Sigmoid colon (tissue), 7 donors: ENCODE measurements at places on chromosomes 1 and 21. TPM values are rescaled to one million over a fixed set of nuclear protein-coding genes. Genes with fewer than 3 reads are reported as not detected.

DNA sequence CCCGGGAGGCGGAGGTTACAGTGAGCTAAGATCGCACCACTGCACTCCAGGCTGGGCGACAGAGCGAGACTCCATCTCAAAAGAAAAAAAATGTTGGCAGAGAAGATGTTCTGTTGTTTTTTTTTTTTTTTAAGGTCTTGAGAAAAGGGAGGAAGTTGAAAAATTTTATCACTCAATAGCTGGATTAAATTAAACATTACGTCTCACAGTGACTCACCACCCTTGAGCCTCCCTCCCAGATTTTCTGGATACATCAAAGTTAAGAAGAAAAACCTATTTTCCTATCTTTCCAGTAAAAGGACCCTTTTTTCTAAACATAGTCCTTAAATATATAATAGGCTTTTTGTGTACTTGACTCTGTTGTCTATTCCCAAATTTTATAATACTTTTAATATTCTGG, 35.5 kb downstream of the IFNAR1 start:
- no peak overlapping the region for H3K4me3 ChIP-seq
- peak overlapping the region; percentile 55 for H3K27ac ChIP-seq
- H3K27me3 ChIP-seq = no peaks in the 10 kb centered on the region
- no peaks in the 10 kb centered on the region for H3K36me3 ChIP-seq
- DNase-seq = no peak
- peaks cover 14% of the 10 kb centered on the region for H3K4me1 ChIP-seq

- no peaks in the 10 kb centered on the region for H3K36me3 ChIP-seq
- no peak overlapping the region for H3K4me3 ChIP-seq
- DNase-seq = no peak
- H3K4me1 ChIP-seq = no peaks in the 10 kb centered on the region
Observed at GRCh38 chr1:83818916-83819315, 180.0 kb downstream of the TTLL7 start.

DNA sequence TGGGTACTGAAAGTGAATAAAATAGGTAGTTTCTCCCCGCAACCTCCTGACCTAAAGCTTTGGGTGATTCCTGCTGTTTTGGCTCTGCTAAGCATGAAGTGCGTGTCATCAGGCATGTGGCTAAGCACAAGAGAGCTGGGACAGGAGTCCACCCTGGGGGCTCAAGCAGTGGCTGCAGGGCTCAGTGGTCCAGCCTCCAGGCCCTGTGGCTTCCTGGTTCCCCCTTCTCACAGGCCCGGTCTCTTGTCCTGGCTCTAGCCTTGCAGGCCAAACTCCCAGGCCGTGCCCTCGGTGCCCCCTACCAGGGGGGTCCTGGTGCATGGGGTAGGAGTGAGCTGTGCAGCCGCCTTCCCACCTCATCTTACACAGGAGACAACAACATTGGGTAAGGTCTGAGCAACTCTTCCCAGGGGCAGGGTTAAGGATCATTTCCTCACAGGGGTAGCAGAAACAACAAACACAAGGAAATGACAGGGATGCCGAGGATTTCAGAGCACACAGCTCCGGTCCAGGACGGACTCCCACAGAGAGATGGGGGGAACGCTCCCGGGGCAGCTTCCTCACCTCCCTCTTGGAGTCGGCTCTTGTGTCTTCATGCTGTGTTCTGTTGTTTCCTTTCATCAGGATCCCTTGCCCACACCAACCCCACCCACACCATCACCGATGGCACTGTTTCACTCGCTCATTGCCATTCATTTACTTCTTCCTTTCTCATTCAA, 19.8 kb upstream of the SLC2A1 start:
- no peak overlapping the region for H3K27ac ChIP-seq
- no peaks in the 10 kb centered on the region for H3K36me3 ChIP-seq
- H3K4me3 ChIP-seq = no peak overlapping the region
- DNase-seq = no peak
- H3K4me1 ChIP-seq = no peaks in the 10 kb centered on the region
- no peaks in the 10 kb centered on the region for H3K27me3 ChIP-seq

GRCh38 chr1:33082575-33083108, 1.7 kb downstream of the AZIN2 start:
- no peaks in the 10 kb centered on the region for H3K36me3 ChIP-seq
- peaks cover 18% of the 10 kb centered on the region for H3K4me1 ChIP-seq
- no peak for DNase-seq
- H3K27me3 ChIP-seq = no peaks in the 10 kb centered on the region

DNA sequence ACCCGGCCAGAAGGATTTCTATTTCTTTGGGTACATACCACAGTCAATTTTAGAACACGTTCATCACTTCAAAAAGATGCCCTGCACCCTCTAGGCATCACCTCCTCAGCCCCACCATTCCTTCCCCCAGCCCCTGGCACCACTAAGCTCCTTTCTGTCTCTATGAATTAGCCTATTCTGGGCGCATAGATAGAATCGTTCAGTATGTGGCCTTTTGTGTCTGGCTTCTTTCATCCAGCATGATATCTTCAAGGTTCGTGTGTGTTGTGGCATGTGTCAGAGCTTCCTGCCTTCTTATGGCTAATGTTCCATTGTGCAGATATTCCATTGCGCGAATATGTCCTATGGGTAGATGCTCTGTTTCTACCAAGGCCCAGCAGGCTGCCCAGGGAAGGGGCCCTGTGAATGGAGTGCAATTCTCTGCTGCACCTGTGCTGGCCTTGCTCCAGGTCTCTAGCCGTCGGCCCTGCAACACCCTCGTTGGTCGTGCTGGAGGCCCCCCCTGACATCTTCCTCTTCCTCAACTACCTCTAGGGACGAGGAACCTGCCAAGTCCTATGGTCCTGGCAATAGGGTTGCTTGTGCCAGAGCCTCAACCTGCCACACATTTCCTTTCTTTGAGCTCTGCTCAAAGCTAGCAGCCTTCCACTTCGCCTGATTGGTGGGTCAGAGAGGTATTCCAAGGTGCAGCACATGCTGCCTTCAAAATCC, 113.5 kb downstream of the RIPK4 start:
- H3K4me1 ChIP-seq = peaks cover 4% of the 10 kb centered on the region
- H3K36me3 ChIP-seq = no peaks in the 10 kb centered on the region
- no peak for DNase-seq
- H3K27ac ChIP-seq = no peak overlapping the region

GRCh38 chr1:234879147-234880080, 249.2 kb downstream of the TOMM20 start:
- peak; percentile 50 for DNase-seq
- no peaks in the 10 kb centered on the region for H3K27me3 ChIP-seq
- no peaks in the 10 kb centered on the region for H3K36me3 ChIP-seq
- H3K27ac ChIP-seq = peak overlapping the region; percentile 42
- H3K4me1 ChIP-seq = peaks cover 8% of the 10 kb centered on the region

GRCh38 chr1:3053366-3053980, 15.5 kb upstream of the PRDM16 start:
- no peaks in the 10 kb centered on the region for H3K4me1 ChIP-seq
- no peaks in the 10 kb centered on the region for H3K36me3 ChIP-seq
- no peak overlapping the region for H3K4me3 ChIP-seq
- peak; percentile 46 for DNase-seq
- peaks cover 4% of the 10 kb centered on the region for H3K27me3 ChIP-seq

GRCh38 chr1:201916649-201917249, 28.1 kb downstream of the SHISA4 start:
- no peaks in the 10 kb centered on the region for H3K27me3 ChIP-seq
- H3K4me1 ChIP-seq = no peaks in the 10 kb centered on the region
- DNase-seq = peak; percentile 95

DNA sequence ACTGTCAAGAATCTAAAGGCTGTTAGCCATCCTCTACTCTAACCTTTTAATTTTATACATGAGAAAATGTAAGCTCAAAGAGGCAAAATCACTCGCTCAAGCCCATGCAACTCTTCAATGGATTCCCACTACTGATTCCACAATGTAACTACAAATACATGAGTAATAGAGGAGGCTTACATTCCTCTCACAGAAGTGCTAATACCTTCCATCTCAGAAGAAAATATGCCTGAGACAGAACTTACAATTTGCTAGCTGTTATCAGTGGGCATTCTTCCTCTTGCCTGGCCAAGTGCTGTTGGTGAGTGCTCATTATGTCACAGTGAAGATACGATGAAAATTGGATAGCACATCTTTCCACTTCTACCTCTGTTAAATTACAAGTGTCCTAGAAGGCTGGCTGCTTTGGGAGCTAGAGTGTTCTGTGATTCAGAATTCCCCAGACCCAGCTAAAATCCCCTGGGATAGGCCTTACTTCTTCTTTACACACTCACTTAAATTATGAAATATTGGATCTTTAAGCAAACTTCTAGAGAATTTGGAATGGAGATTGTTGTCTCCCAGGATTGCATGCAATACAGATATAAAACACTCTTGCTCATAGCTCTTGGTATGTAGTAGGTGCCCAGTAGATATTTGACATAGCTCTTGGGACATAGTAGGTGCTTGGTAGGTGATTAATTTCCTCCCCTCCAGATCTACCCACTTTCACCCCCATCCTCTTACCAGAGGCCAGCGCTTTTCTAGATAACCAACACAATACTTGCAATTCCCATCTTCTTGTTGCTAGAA, 24.1 kb downstream of the BCL9 start:
- H3K4me3 ChIP-seq = no peak overlapping the region
- H3K36me3 ChIP-seq = no peaks in the 10 kb centered on the region
- H3K4me1 ChIP-seq = no peaks in the 10 kb centered on the region

GRCh38 chr1:97337250-97338030, 583.4 kb downstream of the DPYD start:
- no peak overlapping the region for H3K4me3 ChIP-seq
- H3K27me3 ChIP-seq = no peaks in the 10 kb centered on the region
- no peaks in the 10 kb centered on the region for H3K36me3 ChIP-seq
- H3K4me1 ChIP-seq = peaks cover 8% of the 10 kb centered on the region

DNA sequence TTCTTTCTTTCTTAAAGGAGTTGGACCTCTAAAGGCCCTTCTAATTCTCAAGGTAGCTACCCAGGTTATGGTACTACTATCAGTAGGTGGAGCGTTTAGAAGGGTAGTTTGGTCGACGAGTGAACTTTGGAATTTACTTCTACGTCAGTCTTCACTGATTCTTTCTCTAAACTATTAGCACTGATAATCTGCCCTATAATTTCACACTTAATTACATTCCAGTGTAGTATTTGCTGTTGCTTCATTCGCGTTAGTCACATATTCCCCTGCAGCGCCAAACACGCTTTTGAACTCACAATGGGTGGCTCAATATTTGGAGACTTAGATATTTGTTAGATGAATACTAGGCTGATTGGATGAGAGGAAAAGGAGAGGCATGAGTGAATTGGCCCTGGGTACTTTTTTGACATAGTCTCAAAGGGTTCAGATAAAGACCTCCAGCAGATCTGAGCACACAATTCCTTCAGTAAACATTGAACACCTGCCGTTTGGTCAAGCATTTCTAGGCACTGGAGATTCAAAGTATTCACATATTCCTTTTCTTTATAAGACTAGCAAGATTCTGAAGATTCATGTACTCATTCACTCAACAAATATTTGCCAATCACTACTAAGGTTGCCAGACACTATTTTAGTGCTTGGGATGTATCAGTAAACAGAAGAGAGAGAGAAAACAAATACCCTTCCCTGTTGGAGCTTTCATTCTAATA, 929 bp upstream of the FOXJ3 start:
- peaks cover 30% of the 10 kb centered on the region for H3K4me1 ChIP-seq
- H3K36me3 ChIP-seq = no peaks in the 10 kb centered on the region
- H3K4me3 ChIP-seq = peak overlapping the region; percentile 80
- no peaks in the 10 kb centered on the region for H3K27me3 ChIP-seq
- DNase-seq = no peak

KCNH1 gene
- 0.23 TPM for polyA plus RNA-seq

TEX38 gene
- polyA plus RNA-seq = 0.16 TPM

KRTAP19-1 gene
- polyA plus RNA-seq = not detected

KCNT2 gene
- polyA plus RNA-seq = 0.64 TPM
